ENCODE measurements at places on chromosomes 7 and 10.

DNA sequence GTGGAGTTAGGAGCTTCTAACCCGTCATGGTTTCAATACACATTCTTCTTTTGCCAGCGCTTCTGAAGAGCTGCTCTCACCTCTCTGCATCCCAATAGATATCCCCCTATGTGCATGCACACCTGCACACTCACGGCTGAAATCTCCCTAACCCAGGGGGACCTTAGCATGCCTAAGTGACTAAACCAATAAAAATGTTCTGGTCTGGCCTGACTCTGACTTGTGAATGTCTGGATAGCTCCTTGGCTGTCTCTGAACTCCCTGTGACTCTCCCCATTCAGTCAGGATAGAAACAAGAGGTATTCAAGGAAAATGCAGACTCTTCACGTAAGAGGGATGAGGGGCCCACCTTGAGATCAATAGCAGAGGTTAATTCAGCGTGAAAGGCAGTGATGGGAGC is 22.4 kb downstream of the PRSS2 start:
- DNase-seq: no peak
- no peaks in the 10 kb centered on the region for H3K36me3 ChIP-seq
- no peak overlapping the region for H3K27ac ChIP-seq
- H3K4me1 ChIP-seq: no peaks in the 10 kb centered on the region
- peaks cover 41% of the 10 kb centered on the region for H3K27me3 ChIP-seq
- no peak overlapping the region for H3K4me3 ChIP-seq

GRCh38 chr10:72328829-72329204 is 25.9 kb downstream of the DNAJB12 start:
- no peaks in the 10 kb centered on the region for H3K27me3 ChIP-seq
- no peak overlapping the region for H3K27ac ChIP-seq
- no peak for DNase-seq
- peaks cover 6% of the 10 kb centered on the region for H3K36me3 ChIP-seq
- peaks cover 24% of the 10 kb centered on the region for H3K4me1 ChIP-seq

GRCh38 chr7:43647673-43648472 is 65.0 kb downstream of the STK17A start:
- H3K36me3 ChIP-seq: peaks cover 2% of the 10 kb centered on the region
- H3K4me1 ChIP-seq: peaks cover 57% of the 10 kb centered on the region
- peak overlapping the region; percentile 99 for H3K27ac ChIP-seq
- DNase-seq: peak; percentile 100
- H3K27me3 ChIP-seq: no peaks in the 10 kb centered on the region

DNA sequence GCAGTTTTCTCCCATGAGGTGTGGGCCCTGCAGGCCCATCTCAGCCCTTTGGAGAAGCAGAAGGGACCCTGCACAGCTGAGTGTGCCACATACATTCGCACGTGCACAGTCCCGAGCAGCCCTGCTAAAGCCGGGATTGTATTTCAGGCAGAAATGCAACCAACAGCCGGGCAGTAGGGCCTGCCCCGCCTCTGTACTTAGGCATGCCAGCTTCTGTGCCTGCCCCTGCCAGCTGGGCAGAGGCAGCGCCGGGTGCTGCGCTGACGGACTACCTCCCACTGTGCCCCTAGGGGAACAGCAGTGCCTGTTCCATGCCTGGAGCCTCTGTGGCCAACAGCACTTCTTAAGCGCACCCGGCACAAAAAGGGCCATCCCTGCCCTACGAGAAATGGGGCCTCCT is 170.3 kb downstream of the NEURL1 start:
- H3K36me3 ChIP-seq: peaks cover 6% of the 10 kb centered on the region
- no peaks in the 10 kb centered on the region for H3K27me3 ChIP-seq
- peaks cover 17% of the 10 kb centered on the region for H3K4me1 ChIP-seq
- no peak overlapping the region for H3K27ac ChIP-seq

GRCh38 chr7:84100866-84101265 is 93.7 kb downstream of the SEMA3A start:
- no peaks in the 10 kb centered on the region for H3K27me3 ChIP-seq
- no peak overlapping the region for H3K27ac ChIP-seq
- no peaks in the 10 kb centered on the region for H3K36me3 ChIP-seq

DNA sequence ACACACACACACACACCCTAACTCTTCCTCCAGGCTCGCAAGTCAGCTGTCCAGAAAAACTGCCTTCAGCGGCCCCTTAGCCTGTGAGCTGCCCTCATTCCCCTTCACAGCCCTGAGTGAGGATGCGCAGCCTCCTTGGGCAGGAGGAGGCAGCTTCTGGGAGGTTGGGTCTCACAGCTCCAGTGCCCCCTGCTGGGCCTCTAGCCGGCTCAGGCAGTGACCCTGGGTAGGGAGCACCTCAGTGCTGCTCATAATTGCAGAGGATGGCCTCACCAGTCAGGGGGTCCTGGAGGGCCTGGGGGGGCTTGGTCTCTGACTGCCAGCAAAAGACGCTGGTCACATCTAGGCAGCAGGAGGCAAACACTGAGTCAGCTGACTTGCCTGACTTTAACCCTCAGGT is 43.7 kb downstream of the ZNF273 start:
- peaks cover 9% of the 10 kb centered on the region for H3K27me3 ChIP-seq
- no peak overlapping the region for H3K4me3 ChIP-seq
- no peaks in the 10 kb centered on the region for H3K36me3 ChIP-seq
- no peak overlapping the region for H3K27ac ChIP-seq

GRCh38 chr7:113790025-113790424 is 128.8 kb downstream of the PPP1R3A start:
- DNase-seq: no peak
- H3K27ac ChIP-seq: no peak overlapping the region

DNA sequence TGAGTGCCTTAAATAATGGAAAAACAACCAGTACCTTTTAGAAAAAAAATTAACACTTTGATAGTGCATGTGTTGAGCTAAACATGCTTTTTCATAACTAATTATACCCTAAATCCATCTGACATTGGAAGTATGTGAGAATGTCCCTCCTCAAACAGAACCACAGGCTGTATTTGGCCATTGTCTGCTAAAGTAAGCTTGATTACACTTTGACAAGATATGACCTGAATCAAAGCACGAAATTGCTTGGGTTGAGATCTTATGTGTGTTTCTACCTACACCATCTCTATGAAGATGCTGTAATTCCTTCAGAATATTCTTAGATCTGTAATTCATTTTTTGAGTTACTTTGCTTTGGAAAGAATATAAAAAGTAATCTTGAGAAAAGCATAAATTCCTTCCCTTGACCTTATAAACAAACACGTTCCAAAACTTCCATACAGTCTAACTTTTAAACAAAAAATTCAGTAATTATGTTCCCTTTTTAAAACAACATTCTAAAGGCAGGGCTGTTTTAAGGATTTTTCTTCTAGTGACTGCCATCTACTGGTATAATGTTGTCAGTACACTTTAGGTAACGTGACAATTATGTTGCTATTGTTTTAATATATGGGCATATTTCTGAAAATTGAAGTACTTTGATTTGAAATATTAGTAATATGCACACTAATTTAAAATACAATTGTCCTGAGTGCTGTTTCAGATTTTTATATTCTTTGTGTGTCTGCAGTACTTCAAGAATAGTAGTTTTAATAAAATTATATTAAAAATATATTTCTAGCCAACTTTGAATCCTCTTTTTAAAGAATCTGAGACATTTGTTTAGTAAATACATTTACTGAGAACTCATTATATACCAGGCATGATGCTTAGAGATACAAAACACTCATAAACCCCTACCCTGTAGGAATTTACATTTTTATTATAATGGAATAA is 20.9 kb downstream of the CD36 start:
- H3K4me1 ChIP-seq: peaks cover 5% of the 10 kb centered on the region
- no peaks in the 10 kb centered on the region for H3K36me3 ChIP-seq
- H3K27me3 ChIP-seq: no peaks in the 10 kb centered on the region
- peak; percentile 25 for DNase-seq

DNA sequence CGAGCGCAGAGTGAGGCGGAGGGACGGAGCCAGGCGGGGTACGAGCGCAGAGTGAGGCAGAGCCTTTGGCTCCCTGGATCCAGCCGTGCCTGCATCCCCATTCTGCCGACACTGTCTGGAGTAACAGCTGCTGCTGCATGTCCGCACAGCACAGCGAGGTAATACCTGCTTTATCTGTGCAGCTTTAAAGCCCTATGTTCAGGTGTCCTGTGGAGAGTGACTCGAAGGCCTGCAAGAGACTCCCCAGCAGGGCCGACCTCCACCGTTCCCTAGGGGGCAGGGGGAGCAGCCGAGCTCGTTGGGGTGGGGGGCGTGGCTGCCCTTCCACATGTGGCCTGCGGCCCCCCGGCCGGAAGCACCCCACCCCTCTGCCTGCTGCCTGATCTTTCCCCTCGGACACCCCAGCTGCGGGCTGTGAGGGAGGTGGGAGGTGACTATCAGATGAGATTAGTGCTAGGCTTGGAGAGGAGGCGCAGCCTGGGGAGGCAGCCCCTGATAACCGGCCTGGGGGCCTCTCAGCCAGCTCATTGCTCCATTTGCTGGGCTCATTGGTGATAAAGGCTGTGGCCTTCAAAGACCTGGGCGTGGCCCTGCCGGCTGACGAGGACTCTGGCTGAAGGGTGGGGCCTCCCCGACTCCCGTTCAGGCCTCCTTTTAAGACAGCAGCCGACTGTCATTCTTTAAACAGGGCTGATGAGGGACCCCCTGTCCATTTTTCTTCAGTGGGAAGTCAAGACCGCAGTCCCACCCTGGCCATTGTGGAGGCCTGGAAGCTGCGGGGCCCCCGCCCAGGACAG is 8.0 kb downstream of the VENTX start:
- no peaks in the 10 kb centered on the region for H3K4me1 ChIP-seq
- no peaks in the 10 kb centered on the region for H3K27me3 ChIP-seq
- no peak overlapping the region for H3K27ac ChIP-seq

- H3K27me3 ChIP-seq: no peaks in the 10 kb centered on the region
- peaks cover 4% of the 10 kb centered on the region for H3K36me3 ChIP-seq
- H3K4me1 ChIP-seq: no peaks in the 10 kb centered on the region
- peak overlapping the region; percentile 5 for H3K27ac ChIP-seq
These were observed 74.6 kb upstream of the GRID1 start for GRCh38 chr10:86440874-86441843.

DNA sequence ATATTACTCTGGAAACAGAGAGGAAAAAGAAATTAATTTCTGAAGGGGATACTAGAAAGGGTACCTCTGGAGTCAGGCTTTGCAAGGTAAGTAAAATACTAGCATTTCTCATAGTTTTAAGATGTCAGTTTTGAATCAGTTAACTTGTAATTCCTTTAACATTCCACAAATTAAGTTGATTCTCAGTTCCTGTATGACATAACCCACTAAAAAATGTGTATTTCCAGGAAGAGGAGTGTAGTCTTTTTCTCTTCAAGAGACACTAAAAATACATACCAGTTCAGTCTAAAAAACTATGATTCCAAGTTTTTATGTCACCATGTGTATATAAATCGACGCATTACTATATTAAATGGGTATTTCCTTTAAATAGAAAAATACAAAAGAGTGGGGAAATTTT is 113.2 kb downstream of the CDK6 start:
- peak overlapping the region; percentile 47 for H3K27ac ChIP-seq
- H3K36me3 ChIP-seq: peaks cover 2% of the 10 kb centered on the region
- H3K27me3 ChIP-seq: no peaks in the 10 kb centered on the region
- peaks cover 8% of the 10 kb centered on the region for H3K4me1 ChIP-seq

GRCh38 chr7:108012499-108013430 is 9.8 kb upstream of the LAMB1 start:
- no peaks in the 10 kb centered on the region for H3K27me3 ChIP-seq
- no peak overlapping the region for H3K4me3 ChIP-seq
- DNase-seq: peak; percentile 78
- H3K36me3 ChIP-seq: no peaks in the 10 kb centered on the region
- peaks cover 8% of the 10 kb centered on the region for H3K4me1 ChIP-seq
- H3K27ac ChIP-seq: no peak overlapping the region

DNA sequence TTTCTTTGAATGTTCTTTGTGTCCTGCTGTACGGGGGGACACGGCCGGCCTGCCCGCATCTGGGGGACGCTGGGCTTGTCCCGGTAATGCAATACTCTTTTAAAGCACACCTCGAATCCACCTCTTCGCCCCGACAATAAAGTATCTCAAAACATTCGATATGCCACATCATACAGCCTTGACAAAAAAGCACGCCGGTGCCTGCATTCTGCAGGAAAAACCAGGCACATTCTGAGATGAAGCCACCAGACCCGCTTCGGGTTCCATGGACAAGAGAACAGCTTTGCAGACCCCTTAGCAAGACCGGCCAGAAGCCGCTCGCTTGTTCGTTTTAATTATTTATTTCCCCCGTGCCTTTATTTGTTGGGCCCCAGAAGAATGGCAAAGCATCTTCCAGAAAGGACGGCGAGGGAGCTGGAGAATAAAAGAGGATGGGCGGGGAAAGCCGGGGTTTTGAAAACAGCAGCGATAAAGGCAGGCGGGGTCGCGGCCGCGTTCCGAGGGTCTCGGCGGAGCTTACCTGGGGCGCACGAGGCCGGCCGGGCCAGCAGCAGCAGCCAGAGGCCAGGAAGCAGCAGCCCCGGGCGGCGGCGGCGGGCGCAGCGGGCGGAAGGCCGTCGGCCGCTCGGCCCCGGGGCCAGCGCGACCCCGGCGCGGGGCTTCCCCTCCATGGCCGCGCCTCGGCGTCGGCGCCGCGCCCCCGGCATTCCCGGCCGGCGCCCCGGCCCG is 462 bp downstream of the KIAA1549 start:
- DNase-seq: no peak
- peak overlapping the region; percentile 25 for H3K4me3 ChIP-seq
- H3K4me1 ChIP-seq: peaks cover 3% of the 10 kb centered on the region
- no peak overlapping the region for H3K27ac ChIP-seq

DNA sequence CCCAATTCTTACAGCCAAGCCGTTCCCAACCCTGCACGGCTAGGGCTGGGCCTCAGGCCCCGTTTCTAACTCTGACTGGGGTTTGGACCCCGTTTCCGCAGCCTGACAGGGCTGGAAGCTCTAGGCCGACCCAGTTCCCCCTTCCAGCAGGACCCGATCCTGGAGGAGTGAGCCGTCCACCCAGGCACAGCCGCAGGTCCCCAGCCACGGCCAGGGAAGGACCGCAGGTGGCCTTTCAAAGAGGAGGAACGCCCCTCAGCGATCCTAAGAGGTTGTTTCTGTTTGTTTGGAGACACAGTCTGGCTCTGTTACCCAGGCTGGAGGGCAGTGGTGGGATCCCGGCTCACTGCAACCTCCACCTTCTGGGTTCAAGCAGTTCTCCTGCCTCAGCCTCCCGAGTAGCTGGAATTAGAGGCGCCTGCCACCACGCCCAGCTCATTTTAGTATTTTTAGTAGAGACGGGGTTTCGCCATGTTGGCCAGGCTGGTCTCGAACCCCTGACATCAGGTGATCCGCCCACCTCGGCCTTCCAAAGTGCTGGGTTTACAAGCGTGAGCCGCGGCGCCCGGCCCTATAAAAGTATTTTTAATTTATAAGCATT is 778 bp upstream of the GET4 start:
- peak overlapping the region; percentile 66 for H3K27ac ChIP-seq

- DNase-seq: peak; percentile 35
- H3K27me3 ChIP-seq: no peaks in the 10 kb centered on the region
- no peaks in the 10 kb centered on the region for H3K4me1 ChIP-seq
These were observed 19.7 kb upstream of the HGF start for GRCh38 chr7:81789406-81790119.

- DNase-seq: no peak
- no peaks in the 10 kb centered on the region for H3K36me3 ChIP-seq
- no peak overlapping the region for H3K4me3 ChIP-seq
- no peaks in the 10 kb centered on the region for H3K4me1 ChIP-seq
These were observed 115.0 kb downstream of the FAM107B start for GRCh38 chr10:14659626-14660196.

GRCh38 chr7:108270385-108271015 is 140.3 kb upstream of the LAMB4 start:
- H3K4me3 ChIP-seq: no peak overlapping the region
- DNase-seq: no peak
- no peaks in the 10 kb centered on the region for H3K36me3 ChIP-seq
- H3K27ac ChIP-seq: no peak overlapping the region
- no peaks in the 10 kb centered on the region for H3K27me3 ChIP-seq
- no peaks in the 10 kb centered on the region for H3K4me1 ChIP-seq

Measured in fibroblast of lung (primary cell).